ENCODE measurements at places on chromosomes 12 and 14.

- DNase-seq, result peak; percentile 81
Observed at GRCh38 chr12:21940549-21941505, at the start of gene ABCC9. Gene ABCC9 (minus strand): TSS chr12:21941426. CDS start chr12:21936674, 4,752 bp downstream.

DNA sequence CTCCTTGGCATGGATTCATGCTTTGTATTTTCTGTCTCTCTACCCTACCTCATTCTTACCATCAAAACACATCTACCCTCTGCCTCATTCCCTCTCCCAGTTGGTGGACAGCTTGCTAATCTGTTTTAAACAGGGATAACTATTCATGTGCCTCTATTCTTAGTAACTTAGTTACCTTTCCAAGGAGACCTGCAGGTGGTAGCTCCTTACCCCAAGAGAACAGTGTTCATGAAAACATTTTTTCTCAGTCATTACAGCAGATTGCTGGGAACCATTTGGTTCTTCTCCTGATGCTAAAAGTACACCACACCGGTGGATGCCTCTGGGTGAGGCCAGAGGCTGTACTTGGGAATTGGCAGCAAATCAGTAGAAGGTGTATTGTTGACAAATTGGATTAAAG, 73.0 kb downstream of the CMKLR1 start:
- no peak for DNase-seq

GRCh38 chr14:62501021-62501750, 544.1 kb downstream of the KCNH5 start:
- no peak for DNase-seq

- DNase-seq, result peak; percentile 72
Observed at GRCh38 chr12:52007158-52007921, 594 bp downstream of the TAMALIN start.

DNA sequence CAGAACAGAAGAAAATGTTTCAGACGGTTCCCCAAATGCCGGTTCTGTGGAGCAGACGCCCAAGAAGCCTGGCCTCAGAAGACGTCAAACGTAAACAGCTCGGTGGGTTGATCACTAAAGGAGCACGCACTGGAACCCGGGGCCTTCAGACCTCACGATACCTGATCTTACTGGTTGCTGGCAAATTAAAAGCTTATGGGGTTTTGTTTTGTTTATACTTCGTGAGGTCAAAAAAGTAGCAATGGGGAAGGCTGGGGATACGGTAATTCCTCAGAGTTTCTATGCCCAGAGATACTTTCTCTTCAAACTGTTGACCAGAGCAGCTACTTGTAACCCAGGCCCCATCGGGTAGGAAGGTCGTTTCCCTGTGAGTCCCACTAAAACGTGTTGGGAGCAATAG, 1.7 kb downstream of the CDKN1B start:
- no peak for DNase-seq

GRCh38 chr12:131607658-131608447, 103.0 kb upstream of the SFSWAP start:
- no peak for DNase-seq

- DNase-seq, result no peak
Observed at GRCh38 chr12:69630191-69630590, 19.5 kb upstream of the LRRC10 start.
